Lung (tissue), 17 donors: ENCODE measurements at places on chromosomes 3 and 15. TPM values are rescaled to one million over a fixed set of nuclear protein-coding genes. Genes with fewer than 3 reads are reported as not detected.

DNA sequence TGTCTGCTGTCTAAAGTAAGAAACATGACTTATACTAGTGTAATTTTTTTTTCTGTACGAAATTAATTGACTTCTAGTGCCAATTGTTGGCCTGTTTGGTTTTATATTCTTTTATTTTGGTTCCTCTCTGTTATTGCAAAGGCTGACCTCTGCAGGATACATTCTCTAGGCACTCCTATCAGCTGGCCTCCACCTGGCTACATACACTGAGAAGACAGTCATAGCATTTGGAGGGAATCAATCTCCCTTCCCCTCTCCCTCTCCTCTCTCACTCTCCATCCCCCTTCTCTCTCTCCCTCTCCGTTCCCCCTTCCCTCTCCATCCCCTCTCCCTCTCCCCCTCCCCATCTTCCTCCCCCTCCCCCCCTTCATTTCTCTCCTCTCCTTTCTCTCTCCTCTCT lies 116.7 kb downstream of the MCTP2 start:
- no peak overlapping the region for H3K4me3 ChIP-seq
- DNase-seq, result no peak
- H3K27me3 ChIP-seq, result no peaks in the 10 kb centered on the region
- peaks cover 26% of the 10 kb centered on the region for H3K4me1 ChIP-seq
- H3K27ac ChIP-seq, result no peak overlapping the region
- no peaks in the 10 kb centered on the region for H3K36me3 ChIP-seq

- peaks cover 43% of the 10 kb centered on the region for H3K36me3 ChIP-seq
- H3K4me3 ChIP-seq, result no peak overlapping the region
- no peaks in the 10 kb centered on the region for H3K4me1 ChIP-seq
- peak; percentile 58 for DNase-seq
- H3K27ac ChIP-seq, result no peak overlapping the region
Observed at GRCh38 chr15:90479656-90480055, 50.1 kb upstream of the CRTC3 start.

GRCh38 chr15:74893627-74894026 lies 3.8 kb downstream of the MPI start:
- no peak for DNase-seq
- H3K36me3 ChIP-seq, result peaks cover 7% of the 10 kb centered on the region
- no peak overlapping the region for H3K4me3 ChIP-seq
- H3K4me1 ChIP-seq, result peaks cover 8% of the 10 kb centered on the region
- H3K27ac ChIP-seq, result no peak overlapping the region

- H3K27me3 ChIP-seq, result no peaks in the 10 kb centered on the region
- DNase-seq, result no peak
- no peak overlapping the region for H3K27ac ChIP-seq
- H3K36me3 ChIP-seq, result no peaks in the 10 kb centered on the region
- H3K4me1 ChIP-seq, result peaks cover 6% of the 10 kb centered on the region
Observed at GRCh38 chr3:32596282-32596908, 25.7 kb upstream of the DYNC1LI1 start.

Gene CMSS1
- polyA plus RNA-seq, result 20.0 TPM

Gene DPPA2
- not detected for polyA plus RNA-seq

DNA sequence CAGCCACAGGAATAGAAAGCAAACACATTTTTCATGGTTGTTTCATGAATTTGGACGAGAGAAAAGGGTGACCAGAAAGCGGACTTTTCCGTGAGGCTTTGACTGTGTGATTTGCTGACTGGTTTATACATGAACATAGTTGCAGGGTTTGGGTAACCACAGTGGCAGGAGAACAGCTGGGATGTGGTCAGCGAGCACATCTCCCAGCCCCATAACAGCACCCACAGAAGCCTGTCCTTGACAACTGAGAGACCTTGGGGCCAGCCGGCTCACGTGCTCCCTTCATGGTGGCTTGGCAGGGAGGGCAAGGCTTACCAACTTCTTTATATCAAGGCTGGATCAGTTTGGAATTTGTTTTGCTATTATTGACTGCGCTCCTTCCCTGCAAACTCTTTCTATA lies 13.2 kb upstream of the RGMA start:
- H3K36me3 ChIP-seq, result no peaks in the 10 kb centered on the region
- H3K27ac ChIP-seq, result no peak overlapping the region
- no peak overlapping the region for H3K4me3 ChIP-seq
- H3K27me3 ChIP-seq, result peaks cover 2% of the 10 kb centered on the region
- no peaks in the 10 kb centered on the region for H3K4me1 ChIP-seq
- DNase-seq, result no peak

- H3K27ac ChIP-seq, result no peak overlapping the region
- no peaks in the 10 kb centered on the region for H3K4me1 ChIP-seq
- H3K27me3 ChIP-seq, result no peaks in the 10 kb centered on the region
Observed at GRCh38 chr3:194810076-194810475, 124.4 kb downstream of the FAM43A start.

- no peaks in the 10 kb centered on the region for H3K27me3 ChIP-seq
- peaks cover 10% of the 10 kb centered on the region for H3K4me1 ChIP-seq
- H3K36me3 ChIP-seq, result no peaks in the 10 kb centered on the region
- H3K4me3 ChIP-seq, result no peak overlapping the region
- H3K27ac ChIP-seq, result peak overlapping the region; percentile 76
Observed at GRCh38 chr15:73987681-73988444, 4.2 kb downstream of the STOML1 start.

DNA sequence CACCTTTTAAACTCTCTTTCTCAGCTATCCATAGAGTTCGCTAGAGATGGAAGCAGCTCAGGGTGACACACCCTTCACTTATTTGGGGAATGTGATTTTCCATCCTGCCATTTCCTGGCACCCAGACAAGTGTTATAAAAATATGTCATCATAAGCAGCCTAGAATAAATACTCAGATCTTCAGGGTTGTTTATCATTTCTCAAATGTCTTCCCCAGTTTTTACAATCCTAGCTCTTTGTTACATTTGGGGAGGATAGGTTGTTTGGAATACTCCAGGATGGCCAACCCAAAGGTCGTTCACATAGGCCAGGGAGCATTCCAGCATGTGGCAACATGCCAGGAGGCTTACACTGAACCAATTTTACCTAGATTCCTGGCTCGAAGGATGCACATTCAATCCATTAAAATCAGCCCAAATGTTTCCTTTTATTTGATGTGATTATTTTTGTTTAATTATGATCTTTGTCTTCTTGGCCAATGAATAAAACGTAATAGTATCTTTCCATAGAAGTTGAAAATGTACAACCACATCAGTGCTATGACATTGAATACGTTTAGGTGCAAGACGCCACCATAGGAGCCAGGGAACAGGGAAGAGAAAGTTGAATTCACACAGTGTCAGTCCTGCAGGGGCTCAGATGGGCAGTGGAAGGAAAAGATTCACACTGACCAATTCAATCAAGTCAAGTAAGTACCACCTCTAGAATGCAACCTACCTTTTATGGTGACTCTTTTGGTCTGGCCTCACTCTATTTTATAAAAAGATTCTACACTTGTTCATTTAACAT lies 537.7 kb upstream of the MDFIC2 start:
- no peaks in the 10 kb centered on the region for H3K4me1 ChIP-seq
- DNase-seq, result peak; percentile 65
- H3K36me3 ChIP-seq, result no peaks in the 10 kb centered on the region
- H3K27me3 ChIP-seq, result no peaks in the 10 kb centered on the region
- no peak overlapping the region for H3K27ac ChIP-seq

DNA sequence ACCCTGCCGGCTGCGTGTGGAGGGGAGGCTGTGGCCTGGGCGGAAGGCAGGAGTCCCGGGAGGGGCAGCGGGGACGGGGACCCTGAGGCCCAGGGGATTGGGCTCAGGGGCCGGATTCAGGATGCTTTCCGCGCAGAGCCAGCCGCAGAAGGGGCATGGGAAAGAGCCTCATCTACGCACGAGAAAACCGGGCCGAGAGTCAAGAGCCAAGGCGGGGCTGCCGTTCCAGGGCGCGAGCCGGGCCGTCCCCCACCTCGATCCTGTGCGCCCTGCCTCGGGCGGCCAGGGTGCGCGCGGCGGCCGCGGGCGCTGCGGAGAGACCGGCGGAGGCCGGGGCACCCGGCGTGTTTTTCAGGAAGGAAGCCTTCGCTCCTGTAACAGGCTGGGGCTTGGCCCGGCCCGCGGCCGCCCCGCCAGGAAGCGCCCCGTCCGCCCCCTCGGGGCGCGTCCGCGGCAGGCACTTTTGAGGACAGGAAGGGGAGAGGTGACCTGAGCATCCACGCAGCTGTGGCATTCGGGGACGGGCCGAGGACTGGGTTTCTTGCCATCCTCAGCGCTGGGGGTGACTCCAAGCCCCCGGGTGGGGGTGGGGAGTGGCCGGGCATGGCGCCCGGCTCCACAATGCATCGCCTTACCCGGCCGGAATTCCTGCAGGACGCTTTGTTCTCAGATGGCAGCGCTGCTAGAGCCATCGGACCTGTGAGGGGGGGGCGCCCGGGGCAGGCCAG lies 62.3 kb upstream of the GATA2 start:
- no peaks in the 10 kb centered on the region for H3K36me3 ChIP-seq
- peak; percentile 68 for DNase-seq
- H3K4me1 ChIP-seq, result no peaks in the 10 kb centered on the region
- H3K27me3 ChIP-seq, result peaks cover 23% of the 10 kb centered on the region
- H3K27ac ChIP-seq, result peak overlapping the region; percentile 77

- DNase-seq, result no peak
- no peak overlapping the region for H3K4me3 ChIP-seq
- H3K27me3 ChIP-seq, result no peaks in the 10 kb centered on the region
Observed at GRCh38 chr15:100623301-100623700, 20.9 kb downstream of the ASB7 start.

Gene MEIS2
- 8.4 TPM for polyA plus RNA-seq

DNA sequence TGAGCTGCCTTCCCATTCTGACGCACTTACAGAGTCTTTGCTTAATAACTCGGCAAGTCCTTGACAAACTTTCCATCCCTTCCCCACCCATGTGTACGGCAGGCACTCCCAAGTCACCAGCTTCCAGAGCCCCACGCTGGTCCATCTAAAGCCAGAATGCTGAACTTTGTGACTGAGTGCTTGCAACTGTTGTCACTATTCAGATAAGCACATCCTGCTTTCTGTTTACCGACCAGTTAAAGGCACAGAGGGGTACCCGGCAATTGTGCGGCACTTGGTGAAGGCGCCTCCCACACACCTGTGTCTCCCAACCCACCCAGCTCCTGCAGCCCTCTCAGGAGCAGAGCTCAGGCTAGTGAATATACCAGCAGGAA lies 430.6 kb downstream of the FOXP1 start:
- H3K27me3 ChIP-seq, result no peaks in the 10 kb centered on the region
- H3K4me3 ChIP-seq, result no peak overlapping the region
- H3K27ac ChIP-seq, result no peak overlapping the region
- DNase-seq, result no peak
- H3K4me1 ChIP-seq, result no peaks in the 10 kb centered on the region
- H3K36me3 ChIP-seq, result no peaks in the 10 kb centered on the region
